Ovary (tissue), 10 donors: ENCODE measurements at places on chromosomes 2 and 18. TPM values are rescaled to one million over a fixed set of nuclear protein-coding genes. Genes with fewer than 3 reads are reported as not detected.

The UGT1A7 gene
- not detected for total RNA-seq

The MAP4K3 gene
- 96.4 TPM for total RNA-seq

DNA sequence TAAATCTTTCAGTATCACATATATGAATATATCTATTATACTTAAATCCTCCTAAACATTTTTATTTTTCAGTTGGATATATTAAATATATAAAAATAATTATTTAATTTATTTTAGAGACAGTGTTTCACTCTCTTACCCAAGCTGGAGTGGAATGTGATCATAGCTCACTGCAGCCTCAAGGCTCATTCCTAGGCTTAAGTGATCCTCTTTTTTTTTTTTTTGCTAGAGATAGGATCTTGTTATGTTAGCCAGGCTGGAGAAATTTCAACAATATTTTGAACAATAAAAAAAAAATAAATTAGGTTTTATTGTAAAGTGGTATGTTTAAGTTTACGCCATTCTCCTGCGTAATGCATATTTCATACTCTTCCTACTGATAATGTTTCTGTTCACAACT is 4.2 kb downstream of the SPAST start:
- DNase-seq = no peak

The CMPK2 gene
- total RNA-seq = 2.7 TPM

- DNase-seq = no peak
These were observed 132.1 kb downstream of the COL6A3 start for GRCh38 chr2:237281836-237282306.

GRCh38 chr2:159455330-159455918 is 160.9 kb downstream of the BAZ2B start:
- no peak for DNase-seq

- no peak for DNase-seq
These were observed 172.3 kb downstream of the RTP5 start for GRCh38 chr2:242041816-242042215.

- DNase-seq = no peak
These were observed 22.3 kb downstream of the COX7A2L start for GRCh38 chr2:42338567-42339190.

DNA sequence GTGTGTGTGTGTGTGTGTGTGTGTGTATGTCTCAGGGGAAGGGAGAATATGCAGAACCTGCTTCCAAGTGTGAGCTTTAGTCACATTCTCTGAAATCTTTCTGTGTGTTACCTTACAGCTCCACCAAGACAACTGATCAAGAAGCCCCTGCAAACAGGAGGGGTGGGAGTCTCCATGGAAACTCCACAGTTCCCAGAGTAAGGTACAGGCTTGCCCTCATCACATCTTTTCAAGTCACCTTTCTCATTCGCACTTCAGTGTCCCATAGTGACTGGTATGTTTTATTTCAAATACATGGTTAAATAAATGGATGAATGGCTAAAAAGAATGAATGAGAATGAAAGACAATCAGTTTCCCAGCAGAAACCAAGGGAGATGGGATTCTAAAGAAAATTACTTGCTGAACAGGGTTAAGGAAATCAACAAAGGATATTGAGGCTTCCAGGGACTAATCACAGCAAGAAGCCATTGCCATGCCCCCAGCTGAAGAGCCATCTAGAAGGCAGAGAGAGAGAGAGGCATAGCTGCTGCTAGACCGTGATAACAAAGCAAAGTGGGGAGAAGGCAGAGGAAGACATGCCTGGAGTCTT is 987.2 kb upstream of the CELF4 start:
- DNase-seq = no peak

DNA sequence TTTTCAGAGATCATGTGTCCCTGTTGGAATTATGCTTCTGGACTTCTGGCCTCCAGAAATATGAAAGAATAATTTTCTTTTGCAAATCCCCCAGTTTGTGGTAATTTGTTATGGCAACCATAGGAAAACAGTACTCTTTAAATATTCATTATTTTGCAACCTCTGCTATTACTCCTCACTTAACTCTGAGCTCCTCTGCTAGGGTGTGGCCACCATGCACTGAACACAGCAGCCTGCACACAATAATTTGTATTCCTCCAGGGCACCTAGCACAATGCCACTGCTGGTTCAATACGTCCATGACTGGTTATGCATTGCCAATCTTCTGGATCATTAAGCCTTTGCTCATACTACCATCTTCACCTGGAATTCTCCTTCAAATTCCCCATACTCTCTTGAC is 232.0 kb downstream of the CNTNAP5 start:
- DNase-seq = no peak

DNA sequence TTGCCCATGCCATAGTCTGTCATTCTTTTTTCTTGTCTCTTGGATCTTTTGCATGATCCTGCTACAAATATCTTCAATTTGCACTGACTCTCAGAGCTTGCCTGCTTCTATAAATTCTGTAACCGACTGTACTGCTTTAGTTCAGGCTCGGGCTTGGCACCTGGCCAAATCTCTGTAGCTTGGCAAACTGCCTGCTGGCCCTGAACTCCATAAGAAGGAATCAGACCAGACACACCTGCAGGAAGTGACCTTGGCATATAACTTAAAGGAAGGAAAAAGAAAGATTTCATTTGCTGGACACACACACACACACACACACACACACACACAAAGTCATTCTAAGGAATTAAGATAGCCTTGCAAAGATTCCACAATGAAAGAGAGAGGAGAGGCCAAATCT is 291.2 kb upstream of the DDX18 start:
- DNase-seq = peak; percentile 38

GRCh38 chr2:112195167-112195766 is 57.1 kb downstream of the FBLN7 start:
- DNase-seq = no peak

GRCh38 chr2:39514825-39515224 is 77.7 kb upstream of the MAP4K3 start:
- DNase-seq = no peak

DNA sequence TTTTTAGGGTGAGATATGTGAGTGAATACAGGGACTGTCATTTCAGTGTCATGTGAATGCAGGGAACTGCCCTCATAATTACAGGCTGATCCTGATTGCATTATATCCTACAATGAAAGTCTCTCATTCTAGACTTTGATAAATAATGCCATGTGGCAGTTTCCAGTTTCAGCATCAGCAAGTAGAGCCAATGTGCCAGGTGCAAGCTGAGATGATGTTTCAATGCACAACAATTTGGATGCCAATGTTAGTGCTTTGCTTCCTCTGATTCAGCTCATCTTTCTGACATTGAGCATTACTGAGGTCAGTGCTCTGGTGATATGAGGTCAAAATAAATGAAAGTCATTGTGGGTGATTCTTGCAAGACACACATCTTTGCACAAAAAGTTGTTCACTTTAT is 63.7 kb upstream of the TFPI start:
- no peak for DNase-seq

GRCh38 chr2:230944123-230944653 is 19.1 kb upstream of the GPR55 start:
- no peak for DNase-seq

DNA sequence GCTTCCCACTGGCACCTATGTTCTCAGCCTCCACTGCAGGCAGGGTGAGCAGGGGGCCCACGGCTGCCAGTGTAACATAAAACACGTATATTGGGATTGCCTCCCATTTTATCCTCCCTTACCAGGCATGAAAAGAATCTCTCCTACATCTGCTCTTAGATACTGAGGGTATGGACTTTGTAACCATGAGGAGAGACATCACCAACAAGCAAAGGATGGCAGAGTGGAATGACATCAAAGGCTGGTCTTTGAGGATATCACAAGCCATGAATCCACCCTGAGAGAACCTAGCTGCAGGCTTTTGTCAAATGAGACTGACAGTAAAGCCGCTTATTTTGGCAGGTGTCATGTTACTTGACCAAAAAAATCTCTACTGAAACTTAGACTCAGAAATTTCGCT is 7.4 kb downstream of the NPHP1 start:
- DNase-seq = no peak

DNA sequence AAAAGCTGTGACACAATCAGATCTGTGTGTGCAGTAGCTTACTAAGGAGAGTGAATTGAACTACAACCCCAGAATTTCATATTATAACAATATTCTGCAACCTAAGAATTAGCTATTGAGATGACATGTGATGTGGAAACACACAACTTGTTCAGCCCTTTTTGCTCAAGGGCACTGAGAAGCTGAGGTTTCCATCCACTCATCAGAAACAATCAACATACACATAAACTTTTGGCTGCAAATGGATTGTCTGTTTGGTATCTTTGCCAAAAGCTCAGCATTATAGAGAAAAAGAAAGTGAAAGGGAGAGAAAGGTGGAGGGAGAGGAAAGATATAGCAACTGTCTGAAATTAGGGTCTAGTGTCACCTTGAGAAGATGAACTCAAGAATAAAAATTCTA is 117.2 kb upstream of the KLF7 start:
- no peak for DNase-seq

The CKAP2L gene
- 1.4 TPM for total RNA-seq

DNA sequence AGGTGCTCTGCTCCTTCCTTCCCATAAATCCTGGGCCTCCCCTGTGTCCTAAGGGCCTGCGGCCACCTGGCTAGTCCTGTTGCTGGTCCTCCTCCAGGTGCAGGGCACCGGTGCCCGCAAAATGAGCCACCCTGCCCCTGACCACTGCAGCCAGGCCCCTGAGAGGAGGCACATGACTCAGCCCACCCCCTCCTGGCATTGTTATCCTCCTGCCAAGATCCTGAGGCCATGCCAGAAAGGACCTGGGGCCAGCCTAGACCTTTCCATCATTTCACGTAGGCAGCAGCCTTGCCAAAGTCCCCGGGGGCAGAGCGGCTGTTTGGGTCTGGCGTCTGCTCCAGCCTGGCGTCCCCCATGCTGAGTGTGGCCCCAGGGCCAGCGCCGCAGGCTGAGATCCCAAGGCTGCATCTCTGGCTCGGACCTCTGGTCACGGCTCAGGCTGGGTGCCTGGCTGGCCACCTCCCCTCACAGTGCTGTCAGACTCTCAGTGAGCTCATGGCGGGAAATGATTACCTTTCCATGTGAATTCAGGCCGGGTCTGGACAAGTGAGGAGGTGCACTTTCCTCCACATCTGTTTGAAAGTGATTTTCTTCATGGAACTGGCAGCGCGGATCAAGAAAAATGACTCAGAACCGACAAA is 81.0 kb downstream of the NDUFA10 start:
- peak; percentile 21 for DNase-seq

The SYT4 gene
- total RNA-seq = 5.2 TPM

- no peak for DNase-seq
These were observed 209.6 kb upstream of the SLC39A10 start for GRCh38 chr2:195447323-195447975.

GRCh38 chr2:186827862-186828492 is 21.0 kb downstream of the ZSWIM2 start:
- DNase-seq = no peak

DNA sequence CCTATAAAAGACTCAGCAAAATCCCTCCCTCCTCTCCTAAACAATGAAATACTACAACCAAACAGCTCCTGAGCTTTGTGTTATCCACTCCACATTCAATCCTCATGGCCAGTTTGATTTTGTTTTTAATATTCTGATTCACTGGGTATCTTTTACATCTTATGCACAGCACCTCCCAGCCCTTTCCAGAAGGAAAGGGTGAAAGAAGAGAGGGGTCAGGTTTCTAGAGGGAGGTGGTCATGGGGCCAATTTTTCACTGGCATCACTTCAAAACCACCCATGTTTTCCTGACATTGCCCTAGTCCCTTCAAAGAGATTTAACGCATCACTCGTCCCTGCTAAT is 315.6 kb downstream of the LPIN1 start:
- no peak for DNase-seq

DNA sequence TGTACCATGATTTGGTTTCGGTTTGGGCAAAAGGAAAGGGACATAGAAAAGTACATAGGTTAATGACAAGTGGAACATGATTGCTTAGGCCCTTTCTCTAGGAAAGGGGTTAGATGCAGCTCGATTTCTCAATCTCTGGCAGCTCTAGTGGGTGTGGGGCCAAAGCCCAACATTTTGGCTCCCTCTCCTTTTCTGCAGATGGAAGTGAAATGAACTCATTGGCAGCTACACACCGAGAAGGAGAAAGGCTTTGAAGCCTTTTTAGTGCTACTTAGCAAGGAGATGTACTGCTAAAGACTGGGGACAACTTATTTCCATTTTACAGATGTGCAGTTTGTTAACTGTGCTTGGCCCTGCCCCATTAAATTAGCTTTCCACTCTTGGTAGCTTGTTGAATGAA is 93.8 kb downstream of the LYPD6B start:
- DNase-seq = no peak

DNA sequence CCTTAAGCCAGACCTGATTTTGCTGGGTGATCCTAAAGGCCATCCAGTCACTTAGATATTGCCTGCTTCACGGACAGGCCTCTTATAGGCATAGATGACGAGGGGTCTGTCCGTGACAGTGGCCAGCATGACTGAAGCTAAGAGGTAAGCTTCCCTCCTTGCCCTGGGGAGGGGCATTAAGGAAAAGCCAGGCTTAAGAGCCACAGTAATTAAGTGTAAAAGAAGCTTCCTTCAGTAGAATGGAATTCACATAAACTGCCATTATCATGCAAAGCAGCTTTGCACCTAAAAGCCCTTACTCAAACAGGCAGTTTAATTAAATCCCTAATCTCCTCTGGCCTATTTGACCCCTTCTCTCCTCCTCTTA is 99.4 kb upstream of the PKDCC start:
- DNase-seq = no peak

- no peak for DNase-seq
These were observed 528 bp downstream of the ATG9A start for GRCh38 chr2:219228911-219229304.

The CNGA3 gene
- total RNA-seq = not detected

- DNase-seq = no peak
These were observed 674.5 kb downstream of the KCNJ3 start for GRCh38 chr2:155372969-155373368.

GRCh38 chr2:144554492-144555210 is 34.7 kb upstream of the ZEB2 start:
- no peak for DNase-seq

DNA sequence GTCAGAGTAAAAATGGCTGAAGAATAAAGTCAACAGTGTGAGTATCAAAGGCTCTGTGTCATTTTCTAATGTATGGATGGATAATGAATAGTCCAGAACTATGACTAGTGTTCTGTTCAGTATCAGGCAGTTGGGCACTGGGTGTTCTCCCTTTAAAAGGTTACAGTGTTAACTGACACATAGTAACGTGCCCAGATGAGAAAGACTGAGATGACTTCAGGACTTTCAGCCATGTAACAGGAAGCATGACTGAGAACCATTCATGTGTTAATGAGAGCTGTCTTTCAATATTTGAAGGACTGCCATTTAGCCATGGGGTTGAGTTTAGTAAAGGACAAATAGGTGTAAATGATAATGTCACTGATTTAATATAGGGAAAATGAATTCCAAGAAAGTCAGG is 187.1 kb downstream of the GULP1 start:
- DNase-seq = no peak

- no peak for DNase-seq
These were observed 982.0 kb upstream of the ZEB2 start for GRCh38 chr2:145501920-145502319.
